ENCODE measurements at places on chromosomes 5 and 9.

DNA sequence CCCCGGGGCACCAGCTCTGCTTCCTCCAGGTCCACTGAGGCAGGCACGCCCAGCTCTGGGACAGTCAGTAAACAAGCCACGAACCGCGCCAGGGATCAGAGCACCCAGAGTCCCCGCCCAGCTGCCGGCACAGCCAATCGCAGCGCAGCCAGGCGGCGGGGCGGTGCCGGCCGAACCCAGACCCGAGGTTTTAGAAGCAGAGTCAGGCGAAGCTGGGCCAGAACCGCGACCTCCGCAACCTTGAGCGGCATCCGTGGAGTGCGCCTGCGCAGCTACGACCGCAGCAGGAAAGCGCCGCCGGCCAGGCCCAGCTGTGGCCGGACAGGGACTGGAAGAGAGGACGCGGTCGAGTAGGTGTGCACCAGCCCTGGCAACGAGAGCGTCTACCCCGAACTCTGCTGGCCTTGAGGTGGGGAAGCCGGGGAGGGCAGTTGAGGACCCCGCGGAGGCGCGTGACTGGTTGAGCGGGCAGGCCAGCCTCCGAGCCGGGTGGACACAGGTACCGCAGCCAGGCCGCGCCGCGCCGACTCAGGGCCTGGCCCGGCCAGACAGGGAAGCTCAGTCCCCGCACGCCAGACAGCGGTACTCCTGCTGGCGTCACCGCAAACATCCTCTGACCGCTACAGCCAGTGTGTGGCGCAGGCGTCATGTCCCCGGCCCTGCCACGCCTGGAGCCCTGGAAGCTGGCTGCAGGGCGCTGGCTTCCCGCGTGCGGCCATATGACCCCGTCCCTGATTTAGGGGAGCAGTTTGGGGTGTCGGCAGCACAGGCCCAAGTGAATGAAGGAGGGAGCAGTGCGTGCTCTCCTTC, at the start of gene CTSL:
CTSL (plus strand) TSS at position 220 of the 810 bp plus-strand sequence. CDS start 1,485 bp downstream, outside the sequence.
- peak; percentile 90 for DNase-seq

GRCh38 chr5:134738963-134739661, 764 bp downstream of the CAMLG start:
- peak; percentile 57 for DNase-seq

DNA sequence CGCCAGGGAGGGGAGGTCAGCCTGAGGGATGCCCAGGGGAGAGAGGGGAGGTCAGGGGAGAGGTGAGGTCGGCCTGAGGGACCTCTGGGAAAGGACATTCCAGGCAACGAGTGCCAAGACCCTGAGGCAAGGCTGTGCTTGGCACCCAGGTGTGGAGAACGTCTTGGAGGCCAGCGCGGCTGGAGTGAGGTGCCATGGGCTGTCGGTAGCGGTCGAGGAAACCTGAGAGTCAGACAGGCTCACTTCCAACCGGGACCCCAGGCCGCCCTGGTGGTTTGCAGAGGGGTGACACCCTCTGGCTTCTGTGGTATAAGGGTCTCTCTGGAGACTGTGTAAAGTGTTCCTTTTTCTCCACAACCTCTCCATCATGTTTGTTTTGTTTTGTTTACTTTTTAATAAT, 82.9 kb downstream of the CACNA1B start:
- peak; percentile 50 for DNase-seq

DNA sequence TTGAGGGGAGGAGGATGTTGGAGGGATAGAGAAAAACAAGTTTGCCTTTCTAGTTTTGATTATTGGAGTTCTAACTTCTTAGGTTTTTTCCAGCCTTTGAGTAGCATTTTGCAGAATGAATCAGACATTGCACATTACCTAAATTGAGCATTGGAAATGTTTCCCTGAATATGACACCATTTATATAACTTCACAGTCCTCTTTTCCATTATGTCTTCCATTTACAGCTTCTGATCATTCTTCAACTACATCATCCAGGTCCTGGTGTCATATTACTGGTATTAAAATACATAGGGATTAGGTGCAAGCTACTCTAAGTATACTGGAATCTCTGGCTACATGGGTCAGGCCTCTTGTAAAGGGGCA, 286.1 kb downstream of the ARHGAP26 start:
- DNase-seq = no peak

DNA sequence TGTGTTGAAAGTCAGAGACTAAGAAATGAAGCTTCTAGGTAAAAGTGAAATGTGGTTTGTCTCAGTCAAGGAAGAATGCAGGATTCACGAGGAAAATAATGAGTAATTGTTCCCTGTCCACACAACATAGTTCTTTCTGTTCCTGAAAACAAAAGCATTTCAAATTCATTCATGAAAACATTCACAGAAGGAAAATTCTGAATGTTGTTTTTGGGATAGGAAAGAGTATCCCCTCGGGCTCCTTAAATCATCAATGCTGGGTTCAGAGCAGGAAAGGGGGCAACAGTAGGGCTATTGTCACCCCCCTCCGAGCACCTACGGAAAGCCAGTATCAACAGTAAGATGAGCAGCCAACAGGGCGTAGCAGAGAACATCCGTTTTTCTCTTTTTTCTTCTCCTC, 769.9 kb upstream of the ADAMTS16 start:
- no peak for DNase-seq

DNA sequence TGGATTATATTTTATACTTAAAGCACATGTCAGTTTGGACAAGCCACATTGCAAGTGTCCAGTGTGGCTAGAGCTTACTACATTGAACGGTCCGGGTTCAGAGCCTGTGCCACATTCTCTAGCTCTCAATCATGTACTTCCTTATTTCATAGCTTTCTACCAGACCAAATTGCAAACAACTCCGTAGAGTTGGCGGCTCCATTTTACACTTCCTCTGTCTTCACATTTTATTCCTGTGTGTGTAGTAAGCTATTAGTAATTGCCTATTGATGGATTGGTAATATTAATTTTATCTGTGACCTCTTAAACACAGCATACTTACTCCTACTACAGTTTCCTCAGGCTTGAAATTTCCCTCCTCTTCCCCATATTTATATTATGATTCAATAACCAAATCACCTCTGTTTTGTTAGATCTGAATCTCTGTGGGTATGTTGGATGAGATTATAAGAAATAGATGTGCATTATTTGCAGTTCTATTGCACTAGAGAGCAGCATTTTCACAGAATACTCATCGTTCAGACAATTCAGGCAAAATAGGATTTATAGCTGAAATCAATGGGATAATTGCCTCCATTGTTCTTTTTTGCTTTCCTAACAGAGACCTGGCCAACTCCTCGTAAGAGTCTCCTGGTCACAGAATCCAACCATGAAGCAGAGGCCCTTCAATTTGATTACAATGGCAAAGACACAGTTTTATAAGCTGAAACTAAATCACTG, 29.0 kb upstream of the C9orf72 start:
- no peak for DNase-seq

DNA sequence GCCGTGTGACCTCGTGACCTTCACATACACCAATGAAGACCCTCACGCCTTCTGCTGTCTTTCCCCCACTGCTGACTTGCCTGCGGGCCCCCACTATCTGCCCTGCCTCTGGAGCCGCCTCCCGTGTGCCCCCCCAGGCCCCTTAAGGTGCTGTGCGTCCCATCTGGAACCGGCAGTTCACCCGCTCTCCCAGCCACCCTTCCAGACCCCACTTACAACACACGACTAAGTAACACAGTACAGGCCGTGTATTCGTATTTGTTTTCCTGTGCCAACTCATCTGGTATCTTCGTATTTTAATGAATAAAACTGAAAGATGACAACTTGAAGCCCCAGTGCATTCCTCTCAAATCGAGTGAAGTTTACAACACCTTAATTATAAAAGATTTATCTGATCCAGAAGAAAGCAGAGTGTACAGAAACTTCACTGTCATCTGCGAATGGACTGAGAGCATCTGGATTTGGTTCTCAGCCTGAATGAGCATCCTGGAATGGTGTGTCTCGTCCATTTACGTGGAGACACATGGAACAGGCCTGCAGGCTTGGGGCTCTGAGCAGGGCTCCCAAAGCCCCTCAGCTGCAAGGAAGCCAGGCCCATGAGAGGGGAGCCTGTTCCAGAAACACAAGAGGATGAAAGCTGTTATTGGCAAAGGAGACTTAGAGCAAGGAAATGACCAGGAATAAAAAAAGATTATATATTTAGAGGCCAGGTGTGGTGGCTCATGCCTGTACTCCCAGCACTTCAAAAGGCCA, 21.9 kb upstream of the TERT start:
- no peak for DNase-seq

- DNase-seq = no peak
These were observed 2.6 kb downstream of the CCL19 start for GRCh38 chr9:34688329-34689115.

- DNase-seq = no peak
These were observed 29.7 kb upstream of the FAM169A start for GRCh38 chr5:74895906-74896305.

GRCh38 chr5:77770293-77771005, 5.7 kb downstream of the TBCA start:
- DNase-seq = no peak

- DNase-seq = no peak
These were observed 15.1 kb upstream of the LCP2 start for GRCh38 chr5:170312666-170313065.

DNA sequence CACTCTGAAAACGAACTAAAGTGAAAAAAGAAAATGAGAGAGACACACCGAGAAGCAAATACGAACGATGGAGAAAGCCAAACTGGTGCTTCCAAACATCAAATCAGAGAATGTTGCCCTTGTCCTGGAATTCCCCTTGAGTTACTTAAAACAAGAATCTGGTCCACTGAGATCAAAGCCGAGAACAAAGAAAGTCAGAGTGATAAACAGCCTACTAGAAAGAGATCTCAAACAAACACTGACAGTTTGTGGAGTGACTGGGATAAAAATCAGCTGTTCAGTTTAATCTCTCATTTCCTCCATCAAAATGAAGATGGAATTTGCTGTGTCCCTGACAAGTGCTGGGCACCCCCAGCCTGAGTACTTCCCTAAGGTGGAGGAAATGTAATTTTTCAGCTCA, 582.6 kb downstream of the NR2F1-AS1 start:
- DNase-seq = no peak

DNA sequence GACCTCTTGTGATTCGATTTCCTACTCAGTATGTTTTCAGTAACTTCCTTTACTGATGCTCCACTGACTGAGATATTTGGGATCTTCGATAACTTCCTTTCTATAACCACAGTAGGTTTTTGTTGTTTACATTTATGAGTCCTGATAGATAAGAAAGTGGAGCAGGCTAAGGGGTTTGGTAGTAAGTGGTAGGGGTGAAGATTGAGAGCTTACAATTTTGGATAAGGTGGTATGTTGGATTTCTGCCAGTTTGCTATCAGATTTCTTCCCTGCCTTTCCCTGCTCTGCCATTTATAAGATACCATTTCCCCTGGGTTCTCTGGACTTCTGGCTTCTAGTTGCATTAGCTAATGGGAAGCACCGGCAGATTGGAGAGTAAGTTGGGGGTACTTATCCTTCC, 7.9 kb upstream of the NDUFS4 start:
- no peak for DNase-seq

DNA sequence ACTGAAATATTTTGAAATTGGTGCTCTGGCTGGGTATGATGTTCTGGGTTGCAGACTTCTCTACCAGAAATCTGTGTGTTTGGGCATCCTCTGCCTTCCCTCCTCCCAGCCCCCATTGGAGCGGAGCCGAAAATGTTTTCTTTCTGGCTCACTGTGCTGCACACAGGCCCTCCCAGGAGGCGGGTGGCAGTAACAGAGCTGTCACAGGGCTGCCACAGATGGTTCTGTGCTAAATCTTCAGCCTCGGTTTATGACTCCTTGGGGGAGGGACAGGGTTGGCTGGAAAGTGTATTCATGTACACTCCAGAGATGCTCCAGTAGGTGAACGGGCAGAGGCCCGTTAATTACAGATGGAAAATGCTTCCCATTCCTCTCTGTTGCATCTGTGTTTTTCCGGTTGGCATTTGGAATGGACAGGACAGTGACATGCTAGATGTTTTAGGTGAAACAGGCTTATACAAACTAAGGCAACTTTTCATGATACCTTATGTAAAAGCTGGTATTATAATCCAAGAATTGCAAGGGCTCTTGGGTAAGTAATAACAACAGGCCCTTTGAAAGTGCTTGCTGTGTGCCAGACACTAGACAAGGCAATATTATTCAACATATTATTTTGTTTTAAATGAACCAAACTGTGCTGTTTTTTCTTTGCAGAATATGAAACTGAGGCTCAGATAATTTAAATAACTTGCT, 180.2 kb downstream of the ADCY2 start:
- no peak for DNase-seq

- no peak for DNase-seq
These were observed 54.4 kb downstream of the SMIM23 start for GRCh38 chr5:171840066-171840465.

GRCh38 chr9:112486221-112487007, at the start of gene KIAA1958:
KIAA1958 (plus strand) TSS chr9:112486827; CDS start chr9:112574081, 87,254 bp downstream.
- peak; percentile 89 for DNase-seq

GRCh38 chr5:88941581-88941980, 58.6 kb upstream of the MEF2C start:
- no peak for DNase-seq

DNA sequence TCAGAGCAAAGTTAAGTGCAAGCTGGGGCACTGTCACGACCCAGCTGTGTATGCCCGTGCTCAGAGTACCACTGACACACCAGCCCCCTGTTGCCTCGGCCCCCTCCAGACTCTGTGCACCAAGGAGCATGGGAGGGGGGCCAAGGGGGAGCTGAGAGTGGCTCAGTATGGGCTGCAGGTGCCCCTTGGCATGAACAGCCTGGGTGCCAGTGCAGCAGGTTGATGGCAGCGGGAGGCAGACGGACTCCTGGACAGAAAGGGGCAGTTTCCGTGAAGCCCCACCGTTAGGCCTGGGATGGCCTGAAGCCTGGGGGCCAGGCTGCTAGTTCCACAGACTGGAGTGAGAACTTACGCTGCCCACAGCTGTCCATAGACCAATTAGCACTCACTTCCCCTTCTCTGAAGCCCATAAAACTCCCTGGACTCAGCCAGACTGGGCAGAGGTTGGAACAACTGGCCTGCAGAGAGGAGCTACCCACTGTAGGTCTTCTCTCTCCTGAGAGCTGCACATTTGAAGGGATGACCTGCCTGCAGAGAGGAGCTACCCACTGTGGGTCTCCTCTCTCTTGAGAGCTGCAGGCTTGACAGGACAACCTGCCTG, 182.8 kb downstream of the DEPDC1B start:
- no peak for DNase-seq

- peak; percentile 61 for DNase-seq
These were observed 49.5 kb downstream of the TJP2 start for GRCh38 chr9:69223605-69224004.

DNA sequence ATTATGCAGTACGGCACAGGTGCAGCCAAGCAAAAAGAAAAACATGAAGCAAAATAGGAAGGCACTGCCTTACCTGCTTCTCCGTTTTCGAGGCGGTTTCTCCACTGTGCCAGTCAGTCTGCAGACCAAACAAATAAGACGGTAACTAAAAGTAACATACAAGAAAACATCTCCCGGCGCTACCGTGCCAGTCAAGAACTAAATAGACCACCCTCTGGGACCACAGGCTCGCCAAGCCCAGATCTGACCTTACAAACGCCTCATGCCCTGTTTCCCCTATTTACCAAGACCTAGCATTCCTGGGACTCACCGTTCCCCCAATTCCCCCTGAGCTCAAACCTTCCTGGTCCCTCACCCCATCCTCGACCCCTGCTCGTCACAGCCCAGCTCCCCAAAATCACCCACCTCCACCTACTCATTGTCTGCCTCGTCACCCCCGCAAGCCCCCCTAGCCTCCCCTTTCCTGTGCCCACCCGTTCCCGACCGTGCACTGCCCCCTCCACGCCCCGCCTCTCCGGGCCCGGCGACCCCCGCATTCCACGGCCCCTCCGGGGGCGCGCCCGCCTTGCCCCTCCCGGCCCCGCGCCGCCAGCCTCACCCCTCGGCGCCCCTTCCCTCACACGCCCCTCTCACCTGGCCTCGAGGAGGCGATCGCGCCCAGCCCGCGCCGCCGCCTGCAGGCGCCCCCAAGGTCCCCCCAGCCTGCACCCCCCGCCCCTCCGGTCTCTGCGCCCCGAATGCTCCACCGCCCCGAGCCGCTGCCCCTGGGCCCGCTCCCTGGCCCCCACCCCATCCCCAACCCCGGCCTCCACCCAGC, 560 bp downstream of the SCAI start:
- no peak for DNase-seq

All from ecto neural progenitor cell (in vitro differentiated cells).